Lung microvascular endothelial cell (primary cell): ENCODE measurements at places on chromosomes 7 and 10. TPM values are rescaled to one million over a fixed set of nuclear protein-coding genes. Genes with fewer than 3 reads are reported as not detected.

The PHKG1 gene
- total RNA-seq = 0.20 and 0.22 TPM in 2 replicates

The GALNT17 gene
- total RNA-seq = not detected in 2 replicates

The OPN4 gene
- total RNA-seq = not detected in 2 replicates

- no peak for DNase-seq
Measured at GRCh38 chr10:81152656-81153055, 615.0 kb downstream of the SH2D4B start.

The LMTK2 gene
- total RNA-seq = 6.5 and 7.1 TPM in 2 replicates

- peak; percentile 51 for DNase-seq
Measured at GRCh38 chr7:137985253-137985896, 16.5 kb downstream of the CREB3L2 start.

GRCh38 chr7:2640846-2641316, 9.1 kb downstream of the TTYH3 start:
- DNase-seq = no peak

GRCh38 chr7:17318146-17318545, 19.7 kb downstream of the AHR start:
- no peak for DNase-seq

GRCh38 chr7:24026351-24026750, 257.6 kb upstream of the NPY start:
- DNase-seq = no peak

GRCh38 chr7:54883576-54883975, 124.6 kb upstream of the SEC61G start:
- DNase-seq = no peak

- no peak for DNase-seq
Measured at GRCh38 chr7:21011153-21011552, 224.5 kb upstream of the SP8 start.

GRCh38 chr7:65722361-65722792, 150.5 kb upstream of the VKORC1L1 start:
- peak; percentile 64 for DNase-seq

- no peak for DNase-seq
Measured at GRCh38 chr7:112097524-112097923, 108.7 kb downstream of the DOCK4 start.

GRCh38 chr10:71635251-71635866, 84.2 kb downstream of the C10orf105 start:
- no peak for DNase-seq
